Stimulated activated CD4-positive, alpha-beta T cell treated with anti-CD3 and anti-CD28 coated beads, Interleukin-12 subunit alpha, Interleukin-12 subunit beta, amount 100 ng/mL, for 4 hours (primary cell): ENCODE measurements at places on chromosomes 6 and 20.

GRCh38 chr6:53038141-53038540 lies 27.1 kb upstream of the FBXO9 start:
- no peak for DNase-seq

- DNase-seq = no peak
Observed at GRCh38 chr20:21706261-21707195, 1.1 kb downstream of the PAX1 start.

GRCh38 chr6:21171801-21172200 lies 421.8 kb upstream of the SOX4 start:
- no peak for DNase-seq

DNA sequence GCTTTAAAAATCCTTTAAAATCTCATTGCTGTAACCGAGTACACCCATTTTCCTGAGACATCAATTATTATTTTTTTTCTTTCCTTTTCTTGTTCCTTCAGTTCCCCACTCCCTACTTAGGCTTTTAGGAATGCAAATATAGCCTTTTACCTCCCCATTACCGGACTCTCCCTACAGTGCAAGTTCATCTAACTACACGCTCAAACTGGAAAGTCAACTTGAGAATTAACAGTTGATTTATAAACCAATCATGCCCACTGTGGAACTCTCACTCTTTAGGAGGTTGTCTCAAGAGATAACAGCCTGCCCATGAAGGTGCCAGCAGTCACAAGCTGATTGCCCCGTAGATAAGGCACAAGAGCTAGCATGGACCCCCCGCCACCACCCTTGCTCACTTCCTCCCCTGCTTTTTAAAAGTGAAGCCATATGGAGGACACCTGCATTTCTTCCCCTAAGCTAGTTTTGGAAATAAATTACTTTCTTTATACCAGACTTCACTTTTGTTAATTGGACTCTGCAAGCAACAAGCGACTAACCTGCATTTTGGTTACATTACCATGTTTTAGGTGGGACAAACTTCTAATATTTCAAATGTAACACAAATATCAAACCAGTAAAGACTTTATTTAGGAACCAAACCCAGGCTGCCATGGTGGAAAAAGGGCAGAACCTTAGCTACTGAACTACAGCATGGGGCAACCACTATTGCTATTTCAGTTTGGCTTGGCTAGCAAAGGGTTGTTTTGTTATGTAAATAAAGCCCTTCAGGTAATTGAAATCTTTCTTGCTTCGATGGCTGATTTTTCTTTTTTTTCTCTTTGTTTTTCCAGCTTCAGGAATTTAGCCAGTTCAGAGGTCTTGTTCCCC lies 34.9 kb downstream of the UBD start:
- no peak for DNase-seq

DNA sequence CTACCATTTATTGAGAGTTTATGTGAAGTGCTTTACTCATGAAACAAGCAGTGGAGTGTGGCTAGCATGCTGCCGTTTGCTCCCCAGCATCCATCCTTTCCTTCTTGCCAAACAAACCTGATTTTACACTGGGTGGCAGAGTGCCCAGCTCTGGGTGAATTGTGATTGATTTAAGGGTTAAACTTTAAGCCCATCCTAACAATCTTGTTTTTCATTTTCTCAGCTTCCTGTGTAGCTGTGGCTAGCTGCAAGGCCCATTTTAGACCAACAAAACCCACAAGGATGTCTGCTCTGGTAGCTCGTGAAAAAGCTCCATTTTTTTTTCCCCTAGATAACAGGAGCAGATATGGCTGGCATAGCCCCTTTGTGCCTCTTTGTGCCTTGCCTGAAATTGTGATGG lies 77.7 kb upstream of the KCNG1 start:
- DNase-seq = no peak
